ENCODE measurements at places on chromosomes 4 and X.

GRCh38 chrX:108537005-108537404 lies 97.4 kb downstream of the COL4A5 start:
- peak; percentile 18 for DNase-seq

DNA sequence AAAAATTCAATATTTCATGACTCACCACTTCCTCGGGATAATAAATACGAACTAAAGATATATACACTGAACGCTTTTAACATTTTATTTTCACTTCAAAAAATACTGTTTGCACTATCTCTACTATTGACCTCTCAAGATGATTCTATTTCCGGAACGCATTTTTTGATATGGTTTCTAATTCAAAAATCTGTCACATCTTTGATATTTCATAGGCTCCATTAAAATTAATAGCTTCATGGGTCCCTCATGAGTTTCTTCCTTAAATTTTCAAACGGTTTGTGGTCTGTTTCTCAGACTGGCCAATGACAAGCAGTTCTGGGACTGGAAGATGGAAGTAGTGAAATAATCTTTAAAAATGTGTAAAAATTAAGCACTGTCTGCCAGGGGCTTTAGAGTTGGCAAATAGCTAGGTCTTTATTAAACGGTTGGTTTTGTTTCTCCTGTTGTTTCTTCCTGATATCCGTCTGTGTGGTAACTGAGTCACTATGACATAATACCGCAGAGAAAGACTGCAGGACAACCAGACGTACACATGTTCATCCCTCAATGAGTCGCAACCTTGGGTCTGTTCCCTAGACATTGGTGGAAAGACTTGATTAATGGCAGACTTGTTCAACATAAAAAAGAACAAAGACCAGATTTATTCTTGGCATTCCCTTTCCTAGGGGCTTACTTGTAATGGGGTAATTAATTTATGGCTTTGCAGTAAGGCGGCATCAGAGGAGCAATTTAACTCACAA lies 133.8 kb downstream of the PALLD start:
- DNase-seq: no peak

GRCh38 chr4:73396993-73397972 lies 6.8 kb upstream of the ALB start:
- no peak for DNase-seq

- peak; percentile 66 for DNase-seq
Observed at GRCh38 chr4:167622481-167623240, 388.4 kb upstream of the SPOCK3 start.

GRCh38 chr4:184745831-184746795 lies 12.2 kb upstream of the CENPU start:
- DNase-seq: peak; percentile 78

- DNase-seq: no peak
Observed at GRCh38 chr4:107366016-107366735, 330.1 kb upstream of the DKK2 start.

DNA sequence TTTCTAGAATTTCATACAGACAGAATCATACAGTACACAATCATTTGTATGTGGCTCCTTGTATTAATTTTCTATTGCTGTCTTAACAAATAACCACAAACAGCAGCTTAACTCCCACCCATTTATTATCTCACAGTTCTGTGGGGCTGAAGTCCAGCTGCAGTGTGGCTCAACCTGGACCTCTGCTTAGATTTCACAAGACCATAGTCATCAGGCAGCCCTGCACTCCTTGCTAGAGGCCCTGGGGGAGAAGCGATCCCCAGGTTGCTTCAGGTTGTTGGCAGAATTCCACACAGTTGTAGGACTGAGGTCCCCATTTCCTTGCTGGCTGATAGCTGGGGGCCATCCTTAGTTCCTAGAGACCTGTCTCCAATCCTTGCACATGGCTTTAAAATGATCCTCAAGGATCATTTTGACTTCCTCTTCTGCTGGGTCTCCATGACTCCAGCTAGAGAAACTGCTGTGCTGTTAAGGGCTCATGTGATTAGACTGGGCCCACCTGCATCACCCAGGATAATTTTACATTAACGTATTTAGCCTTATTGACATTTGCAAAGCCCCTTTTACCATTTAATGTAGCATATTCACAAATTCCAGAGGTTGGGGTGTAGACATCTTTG lies 60.9 kb upstream of the SMAD1 start:
- DNase-seq: no peak

DNA sequence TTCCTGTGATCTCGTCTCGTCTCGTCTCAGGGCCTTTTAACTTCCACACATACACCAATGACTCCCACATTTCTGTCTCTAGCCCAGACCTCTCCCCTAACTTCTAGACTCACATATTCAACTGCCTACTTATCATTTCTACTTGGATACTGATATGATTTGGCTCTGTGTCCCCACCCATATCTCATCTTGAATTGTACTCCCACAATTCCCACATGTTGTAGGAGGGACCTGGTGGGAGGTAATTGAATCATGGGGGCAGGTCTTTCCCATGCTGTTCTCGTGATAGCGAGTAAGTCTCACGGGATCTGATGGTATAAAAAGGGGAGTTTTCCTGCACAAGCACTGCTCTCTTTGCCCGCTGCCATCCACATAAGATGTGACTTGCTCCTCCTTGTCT lies 8.9 kb downstream of the PHKA2 start:
- DNase-seq: no peak

DNA sequence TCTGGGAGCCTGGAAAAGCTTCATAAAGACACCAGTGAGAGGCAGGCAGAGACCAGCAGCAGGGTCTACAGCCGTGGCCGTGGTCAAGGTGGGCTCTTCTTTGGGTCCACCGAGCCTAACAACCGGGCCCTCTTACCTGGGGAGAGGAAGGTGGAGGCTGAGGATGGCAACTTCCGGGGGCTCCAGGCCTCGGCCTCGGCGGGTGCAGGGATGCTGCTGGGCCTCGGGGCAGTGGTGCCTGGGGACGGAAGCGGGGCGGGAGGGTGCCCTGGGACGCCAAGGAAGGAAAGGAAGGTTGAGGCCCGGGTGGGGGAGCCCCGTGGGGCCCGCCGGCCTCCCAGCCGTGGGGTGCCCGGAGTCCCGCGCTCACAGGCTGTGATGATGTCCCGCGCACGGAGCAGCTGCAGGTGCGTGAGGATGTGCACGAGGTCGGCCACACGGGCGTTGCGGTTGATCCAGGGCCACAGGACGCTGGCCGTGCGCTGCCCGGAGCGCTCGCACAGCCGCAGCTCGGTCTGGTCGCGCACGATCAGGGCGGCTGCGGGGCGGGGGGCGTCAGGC lies 561 bp downstream of the IRAK1 start:
- no peak for DNase-seq
